ENCODE measurements at places on chromosomes 5 and 9.

GRCh38 chr5:59716966-59717500, 176.5 kb downstream of the PDE4D start:
- DNase-seq = no peak

- DNase-seq = no peak
Observed at GRCh38 chr9:70389621-70390266, 24.7 kb downstream of the KLF9 start.

DNA sequence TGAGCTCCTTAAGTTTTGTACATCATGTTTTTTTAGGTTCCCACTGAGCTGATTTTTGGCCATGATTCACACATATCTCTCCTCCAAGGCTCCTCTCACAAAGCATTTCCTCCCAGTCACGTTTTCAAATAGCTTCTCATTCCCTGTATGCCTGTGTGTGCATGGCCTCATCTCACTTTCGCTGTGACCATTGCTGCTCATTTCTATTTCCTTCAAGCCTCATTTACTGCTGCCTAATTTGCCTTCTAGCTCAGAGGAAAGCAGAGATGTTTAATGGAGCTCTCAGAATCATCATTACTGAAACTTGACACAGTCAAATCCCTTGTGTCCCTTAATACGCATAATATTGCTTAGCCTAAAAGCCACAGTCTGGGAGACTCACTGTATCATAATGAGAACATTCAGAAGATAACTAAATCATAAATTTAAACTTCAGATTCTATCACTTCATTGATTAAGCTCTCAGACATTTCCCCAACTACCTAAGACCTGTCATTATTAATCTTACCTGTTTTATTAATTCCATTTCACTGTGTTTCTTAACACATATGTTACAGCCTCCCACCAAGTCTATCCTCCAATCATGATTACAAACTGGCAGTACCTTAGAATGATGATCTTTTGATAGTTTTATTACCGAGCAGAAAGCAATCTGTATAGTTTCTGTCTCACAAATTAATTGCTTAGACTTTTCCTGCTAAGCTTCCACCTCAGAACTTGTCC, 278.3 kb upstream of the PTGER4 start:
- no peak for DNase-seq

DNA sequence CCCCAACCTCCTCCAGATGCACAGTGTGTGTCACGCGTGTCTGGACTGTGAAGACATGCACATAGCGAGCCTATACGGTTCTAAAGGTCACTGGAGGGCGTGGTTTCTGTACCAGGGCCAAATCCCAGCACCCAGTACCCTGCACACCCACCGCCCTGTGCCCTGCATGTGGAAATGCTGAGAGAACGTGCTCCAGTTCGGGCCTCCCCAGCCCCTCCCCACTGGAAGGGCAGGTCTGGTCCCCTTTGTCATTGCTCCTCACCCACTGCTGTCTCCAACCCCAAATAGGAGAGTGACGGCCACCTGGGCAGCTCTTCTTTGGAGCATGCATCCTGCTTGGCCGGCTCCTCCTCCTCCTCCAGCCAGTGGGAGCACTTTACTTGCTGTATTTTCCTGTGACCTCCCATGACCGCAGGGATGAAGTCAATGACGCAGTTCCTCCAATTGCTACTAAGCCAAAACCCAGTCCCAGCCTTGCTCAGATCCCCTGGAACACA, 116.7 kb downstream of the WNK2 start:
- DNase-seq = no peak

- no peak for DNase-seq
Observed at GRCh38 chr9:24765025-24765756, 219.5 kb upstream of the IZUMO3 start.

DNA sequence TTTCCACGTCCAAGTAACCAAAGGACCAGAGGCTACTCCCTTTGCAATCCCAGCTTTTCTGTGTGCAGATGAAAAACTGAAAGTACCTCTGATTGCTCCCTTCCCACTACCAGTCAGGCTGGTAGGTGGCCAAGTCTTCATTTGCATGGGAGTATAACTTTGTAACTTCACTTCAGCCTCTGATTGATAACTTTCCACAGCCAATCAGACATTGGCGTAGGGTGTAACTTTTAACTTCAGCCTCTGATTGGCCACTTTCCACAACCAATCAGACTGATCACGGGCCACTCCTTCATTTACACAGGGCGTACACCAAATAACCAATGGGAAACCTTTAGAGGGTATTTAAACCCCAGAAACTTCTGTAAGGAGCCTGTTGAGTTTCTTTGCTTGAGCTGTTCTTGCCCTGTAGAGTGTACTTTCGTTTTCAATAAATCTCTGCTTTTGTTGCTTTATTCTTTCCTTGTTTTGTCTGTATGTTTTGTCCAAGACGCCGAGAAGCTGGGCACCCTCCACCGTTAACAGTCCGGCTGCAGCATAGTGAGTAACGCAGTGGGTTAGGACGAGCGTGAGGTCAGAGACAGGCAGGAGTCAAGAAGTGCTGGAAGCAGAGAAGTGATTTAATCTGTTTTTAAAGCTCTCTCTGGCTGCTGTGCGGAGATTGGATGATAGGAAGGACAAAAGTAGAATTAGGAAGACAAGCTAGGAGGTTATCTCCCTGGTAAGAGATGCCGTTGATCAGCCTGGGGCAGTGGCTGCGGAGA, 3.5 kb upstream of the EXOSC2 start:
- no peak for DNase-seq
